ENCODE measurements at places on chromosomes 5 and 9.

- DNase-seq = no peak
Measured at GRCh38 chr5:125926172-125926571, 497.0 kb upstream of the GRAMD2B start.

DNA sequence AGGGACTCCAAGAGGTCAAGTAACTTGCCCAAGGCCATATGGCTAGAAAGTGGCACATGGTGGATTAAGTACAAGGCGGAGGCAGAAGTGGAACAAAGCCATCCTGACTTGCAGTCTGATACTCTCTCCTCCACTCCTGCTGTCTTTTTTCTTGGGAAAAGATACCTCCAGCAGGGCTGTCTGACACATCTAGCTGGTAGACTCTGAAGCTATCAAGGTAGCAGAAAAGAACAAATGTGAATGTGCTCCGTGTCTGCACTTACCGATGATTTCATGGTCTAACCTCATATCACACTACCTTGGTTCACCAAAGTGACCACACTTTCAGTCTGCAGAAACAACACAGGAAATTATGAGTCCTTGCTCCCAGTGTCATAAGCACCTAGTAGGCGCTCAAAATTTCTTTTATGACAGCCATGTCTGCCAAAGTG, 284.8 kb downstream of the CRB2 start:
- no peak for DNase-seq

GRCh38 chr5:50873595-50874277, 207.3 kb downstream of the PARP8 start:
- no peak for DNase-seq

- no peak for DNase-seq
Measured at GRCh38 chr9:89820337-89820736, 215.5 kb downstream of the GADD45G start.

DNA sequence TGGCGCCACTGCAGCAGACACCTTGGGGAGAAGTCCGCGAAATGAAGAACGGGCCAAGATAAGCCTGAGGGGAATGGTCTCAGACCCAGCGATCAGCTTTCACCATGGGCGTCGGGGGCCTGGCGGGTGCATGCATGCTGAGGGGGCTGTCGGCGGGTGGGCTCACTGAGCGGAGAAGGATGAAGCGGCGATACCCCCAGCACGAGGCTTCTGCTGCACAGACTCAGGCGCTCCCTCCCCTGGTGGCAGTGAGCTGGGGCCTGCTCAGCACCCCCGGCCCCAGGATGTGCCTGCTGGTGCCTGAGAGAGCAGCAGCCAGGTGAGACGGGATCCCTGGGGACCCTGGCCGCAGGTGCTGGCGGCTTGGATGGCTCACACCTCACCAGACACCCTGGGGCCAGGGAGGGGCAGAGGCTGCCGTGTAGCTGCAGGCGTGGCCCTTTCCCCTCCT, 31.2 kb downstream of the CEP72 start:
- DNase-seq = no peak

DNA sequence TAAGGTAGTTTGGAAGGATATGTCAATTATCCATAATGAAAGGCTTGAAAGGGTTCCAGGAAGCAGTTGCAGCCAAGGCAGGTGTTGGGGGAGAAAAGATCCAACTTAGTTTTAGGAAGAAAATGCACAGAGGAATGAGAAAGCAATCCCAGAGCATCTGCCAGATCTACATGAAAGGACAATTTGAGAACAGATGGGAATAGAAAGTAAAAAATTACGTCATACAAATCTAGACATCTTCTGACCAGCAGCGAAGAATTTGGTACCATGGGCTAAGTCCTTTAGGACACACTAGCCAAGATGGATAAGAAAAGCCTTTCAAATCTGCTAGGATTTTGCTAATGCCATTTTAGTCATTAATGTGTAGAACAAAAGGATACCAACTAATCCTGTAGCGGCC, 244.1 kb upstream of the PRR16 start:
- DNase-seq = no peak

DNA sequence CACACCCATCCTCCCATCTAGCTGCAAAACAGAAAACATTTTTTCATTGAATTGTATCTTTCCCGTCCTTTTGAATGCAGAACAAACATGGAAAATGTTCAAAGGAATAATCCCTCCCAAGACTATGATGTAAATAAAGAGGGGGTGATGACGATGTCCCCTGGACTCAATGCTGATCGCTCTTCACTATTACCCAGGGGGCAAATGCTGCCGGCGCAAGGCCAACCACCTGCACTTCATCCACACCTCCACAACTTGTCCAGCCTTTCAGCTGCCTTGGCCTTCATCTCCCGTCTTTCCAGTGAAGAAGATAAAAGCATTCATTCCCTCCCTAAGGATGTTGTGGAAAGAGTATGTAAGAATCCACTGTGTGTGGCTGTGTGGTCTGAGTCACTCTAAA, 240.3 kb downstream of the AGTPBP1 start:
- no peak for DNase-seq

DNA sequence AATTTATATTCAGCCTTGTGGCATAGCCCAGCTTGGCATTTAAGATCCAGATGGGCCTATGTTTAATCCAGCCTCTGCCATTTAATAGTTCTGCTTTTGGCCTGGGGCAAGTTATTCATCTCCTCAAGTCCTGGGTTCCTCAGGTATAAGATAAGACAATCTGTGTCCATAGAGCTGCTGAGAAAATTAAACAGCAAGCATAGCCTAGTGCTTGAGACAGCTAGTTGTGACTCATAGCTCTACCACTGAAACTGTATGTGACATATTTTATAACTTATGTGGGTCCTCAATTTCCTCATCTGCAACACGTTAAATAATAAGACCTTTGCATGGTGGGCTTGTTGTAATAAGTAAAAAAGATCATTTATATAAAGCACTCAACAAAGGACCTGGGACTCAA, 53.3 kb upstream of the ATP10B start:
- DNase-seq = no peak

DNA sequence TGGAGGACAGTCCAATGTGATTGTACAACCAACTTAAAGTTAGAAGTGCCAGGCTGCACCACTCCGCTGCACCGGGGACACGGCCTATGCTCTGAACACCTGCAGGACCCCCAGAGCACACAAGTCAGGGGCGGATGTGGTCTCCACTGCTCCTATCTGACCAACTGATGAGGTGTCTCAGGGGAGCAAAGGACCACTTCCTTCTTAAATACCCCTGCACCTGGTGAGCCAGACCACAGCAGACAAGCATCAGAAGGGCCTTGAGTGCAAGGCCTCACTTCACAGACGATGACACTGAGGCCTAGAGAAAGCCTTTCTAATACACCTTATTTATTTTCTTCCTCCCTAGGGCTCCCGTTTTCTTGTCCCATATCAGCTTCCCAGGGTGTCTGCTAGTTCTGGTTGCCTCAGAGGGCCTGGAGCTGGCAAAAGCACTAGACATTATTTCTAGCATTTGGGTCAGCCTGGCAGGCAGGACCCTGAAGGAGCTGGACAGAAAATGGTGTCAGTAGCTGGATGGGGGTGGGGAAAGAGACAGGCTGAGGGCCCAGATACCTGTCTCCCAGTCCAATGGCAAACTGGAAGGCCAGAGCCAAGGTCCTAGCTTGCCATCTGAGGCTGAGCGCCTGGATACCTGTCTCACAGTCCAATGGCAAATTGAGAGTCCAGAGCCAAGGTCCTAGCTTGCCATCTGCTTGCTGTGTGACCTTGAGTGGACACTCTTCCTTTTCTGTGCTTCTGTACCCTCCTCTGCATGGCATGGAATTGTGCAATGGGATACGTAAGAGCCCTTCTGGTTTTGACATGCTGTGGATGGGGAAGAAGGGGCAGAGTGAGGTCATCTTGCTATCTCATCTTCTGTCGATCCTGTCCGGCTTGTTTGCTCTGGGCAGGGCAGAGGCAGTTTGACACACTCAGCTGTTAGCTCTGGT, 9.0 kb downstream of the CCDC69 start:
- peak; percentile 76 for DNase-seq

Data from upper lobe of left lung (tissue), 6 donors.